Jurkat, Clone E6-1 (cell line): ENCODE measurements at places on chromosomes 6 and 20.

DNA sequence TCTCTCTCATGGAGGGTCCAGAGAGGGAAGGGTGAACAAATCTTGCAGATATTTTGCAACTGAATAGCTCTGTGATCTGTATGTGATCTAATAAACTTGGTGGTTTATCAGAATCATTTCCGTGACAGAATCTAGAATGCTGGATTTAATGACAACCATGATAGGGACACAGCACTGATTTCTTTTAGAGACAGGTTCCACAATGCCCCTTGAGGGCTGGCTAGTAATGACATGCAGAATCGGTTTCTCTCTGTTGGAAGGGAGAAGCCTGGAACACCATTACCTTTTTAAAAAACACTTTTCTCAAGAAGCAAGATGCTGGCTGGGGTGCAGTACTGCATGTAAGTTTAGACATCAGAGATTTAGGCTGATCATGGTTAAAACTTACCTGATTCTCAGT, 313.4 kb downstream of the CDH26 start:
- peak; percentile 79 for DNase-seq

GRCh38 chr20:38224531-38224930, 36.0 kb downstream of the KIAA1755 start:
- no peak for DNase-seq

- peak; percentile 60 for DNase-seq
These were observed 30.1 kb upstream of the SLC16A10 start for GRCh38 chr6:111057074-111057752.

- DNase-seq, result peak; percentile 42
These were observed 5.5 kb downstream of the BFSP1 start for GRCh38 chr20:17525650-17526049.

DNA sequence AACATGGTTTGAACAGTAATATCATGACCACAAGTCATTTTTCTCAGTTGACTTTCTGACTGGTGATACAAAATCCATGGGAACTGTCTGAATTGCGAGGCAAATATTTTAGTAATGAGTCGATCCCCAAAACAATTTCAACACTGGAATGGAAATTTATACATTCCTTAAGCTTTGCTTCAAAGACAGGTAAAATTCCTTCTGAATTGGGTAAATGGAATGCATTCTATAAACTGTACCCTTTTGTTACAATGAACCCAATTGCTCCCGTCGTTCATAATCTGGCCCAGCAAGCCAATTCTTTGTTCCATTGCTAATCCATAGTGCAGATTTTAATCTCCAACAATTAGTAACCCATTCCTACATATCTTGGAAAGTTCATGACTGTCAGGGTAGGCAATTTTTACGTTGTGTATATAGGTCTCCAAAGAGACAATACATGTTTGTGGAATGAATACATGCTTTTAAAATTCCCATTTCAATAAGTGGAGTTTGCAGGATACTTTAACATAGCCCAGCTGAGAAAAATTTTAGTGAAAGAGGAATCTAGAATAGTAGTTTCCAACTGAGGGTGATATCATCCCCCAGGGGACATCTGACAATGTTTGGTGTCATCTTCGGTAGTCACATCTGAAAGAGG, 32.7 kb downstream of the CYP24A1 start:
- DNase-seq, result no peak

DNA sequence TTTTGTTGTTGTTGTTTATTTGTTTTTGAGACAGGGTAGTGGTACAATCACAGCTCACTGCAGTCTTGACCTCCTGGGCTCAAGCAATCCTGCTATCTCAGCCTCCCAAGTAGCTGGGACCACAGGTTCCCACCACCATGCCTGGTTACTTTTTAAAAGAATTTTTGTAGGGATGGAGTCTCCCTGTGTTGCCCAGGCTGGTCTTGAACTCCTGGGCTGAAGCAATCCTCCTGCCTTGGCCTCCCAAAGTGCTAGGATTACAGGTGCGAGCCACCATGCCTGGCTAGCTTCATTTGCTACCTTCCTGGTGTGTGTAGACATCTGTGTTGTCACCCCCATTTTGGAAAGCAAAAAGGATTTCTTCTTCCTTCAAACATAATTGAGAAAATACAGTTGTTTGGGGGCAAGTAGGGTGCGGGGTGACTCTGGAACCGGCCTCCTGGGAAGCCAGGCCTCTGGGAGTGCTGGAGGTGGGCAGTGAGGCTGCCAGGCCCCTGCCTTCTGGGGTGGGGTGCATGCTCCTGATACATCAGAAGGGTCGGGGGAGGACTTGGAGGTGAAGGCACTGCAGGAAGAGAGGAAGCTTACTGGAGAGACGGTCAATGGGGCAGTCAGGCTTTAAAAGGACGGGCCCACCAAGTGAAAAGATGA, 28.4 kb downstream of the SYNJ2 start:
- DNase-seq, result no peak
